Smooth muscle cell of bladder (primary cell): ENCODE measurements at places on chromosomes 4 and X. TPM values are rescaled to one million over a fixed set of nuclear protein-coding genes. Genes with fewer than 3 reads are reported as not detected.

The KCTD8 gene
- not detected in 2 replicates for total RNA-seq

The EMCN gene
- total RNA-seq: under 0.01 and 0.65 TPM in 2 replicates

The GRK4 gene
- total RNA-seq: 2.4 and 4.1 TPM in 2 replicates

The SYP gene
- total RNA-seq: 0.14 and 0.18 TPM in 2 replicates

The AVPR2 gene
- total RNA-seq: not detected in 2 replicates

The TDO2 gene
- total RNA-seq: 0.92 and 1.7 TPM in 2 replicates

The GLRA3 gene
- 0.14 TPM in 1 of 2 replicates, not detected in the other for total RNA-seq

The INPP4B gene
- total RNA-seq: 4.3 and 4.5 TPM in 2 replicates

The PFKFB1 gene
- total RNA-seq: under 0.01 TPM in 1 of 2 replicates, not detected in the other

The SCD5 gene
- total RNA-seq: 9.5 and 12.9 TPM in 2 replicates

The FHIP1A gene
- total RNA-seq: 0.43 and 1.2 TPM in 2 replicates

The ARHGAP24 gene
- total RNA-seq: 40.5 and 55.5 TPM in 2 replicates

The BST1 gene
- 19.9 and 21.2 TPM in 2 replicates for total RNA-seq

The ZNF732 gene
- 0.14 and 0.18 TPM in 2 replicates for total RNA-seq

The IL3RA gene
- 0.09 TPM in 1 of 2 replicates, not detected in the other for total RNA-seq

The VEGFD gene
- total RNA-seq: 0.14 and 0.46 TPM in 2 replicates

The USP26 gene
- total RNA-seq: not detected in 2 replicates

The RGS12 gene
- 12.4 and 14.0 TPM in 2 replicates for total RNA-seq

The ALPK1 gene
- 20.3 and 25.7 TPM in 2 replicates for total RNA-seq

The HSD17B13 gene
- total RNA-seq: 0.14 and 0.18 TPM in 2 replicates

The PGAM4 gene
- not detected in 2 replicates for total RNA-seq

The HTATSF1 gene
- total RNA-seq: 22.2 and 28.2 TPM in 2 replicates

The MAGEB3 gene
- total RNA-seq: not detected in 2 replicates

The EIF1AX gene
- 17.9 and 18.3 TPM in 2 replicates for total RNA-seq

The GPR143 gene
- not detected in 2 replicates for total RNA-seq

The CHRDL1 gene
- 0.14 and 0.46 TPM in 2 replicates for total RNA-seq

The GLRA2 gene
- not detected in 2 replicates for total RNA-seq

The GLUD2 gene
- total RNA-seq: 1.00 and 1.3 TPM in 2 replicates

The G6PD gene
- total RNA-seq: 90.3 and 91.0 TPM in 2 replicates

The SSX2 gene
- total RNA-seq: not detected in 2 replicates

The FAM13A gene
- 17.9 and 23.8 TPM in 2 replicates for total RNA-seq

The TSPAN5 gene
- total RNA-seq: 29.9 and 45.6 TPM in 2 replicates

The RBM46 gene
- 0.09 TPM in 1 of 2 replicates, not detected in the other for total RNA-seq

The TMEM185A gene
- total RNA-seq: 14.8 and 20.3 TPM in 2 replicates

The ERVMER34-1 gene
- total RNA-seq: under 0.01 and 0.14 TPM in 2 replicates

The NEK1 gene
- 7.4 and 10.3 TPM in 2 replicates for total RNA-seq

The ENAM gene
- total RNA-seq: not detected in 2 replicates

The S100P gene
- total RNA-seq: 0.18 and 1.6 TPM in 2 replicates

The PAGE3 gene
- not detected in 2 replicates for total RNA-seq

The SSX3 gene
- total RNA-seq: not detected in 2 replicates

The CENPC gene
- 9.1 and 10.7 TPM in 2 replicates for total RNA-seq

The APELA gene
- not detected in 2 replicates for total RNA-seq

The PHKA1 gene
- 3.6 and 5.1 TPM in 2 replicates for total RNA-seq

The CLDN34 gene
- not detected in 2 replicates for total RNA-seq

The ETDB gene
- not detected in 2 replicates for total RNA-seq

The CFI gene
- 1.8 and 6.9 TPM in 2 replicates for total RNA-seq

The MAGEE1 gene
- total RNA-seq: 0.43 and 1.1 TPM in 2 replicates
